ENCODE measurements at places on chromosomes 3 and 15.

- no peak for DNase-seq
Observed at GRCh38 chr3:58654466-58654865, 12.1 kb downstream of the FAM3D start.

DNA sequence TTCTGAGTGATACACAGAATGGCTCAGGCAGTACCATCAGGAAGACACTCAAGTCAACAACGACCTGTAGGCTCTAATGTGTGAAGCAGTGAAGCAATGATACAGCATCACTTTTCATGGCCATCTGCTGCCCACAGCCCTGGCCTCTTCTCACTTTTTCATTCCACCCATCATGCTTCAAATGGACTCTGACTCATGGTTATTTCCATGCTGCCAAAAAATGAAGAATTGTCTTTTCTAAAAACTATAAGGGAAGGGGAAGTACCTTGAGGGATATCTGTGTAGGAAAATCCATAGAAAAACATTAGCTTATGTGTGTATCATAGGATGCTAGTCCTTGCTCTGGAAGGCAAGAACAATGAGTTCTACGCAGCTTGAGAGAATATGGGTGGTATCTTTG lies 11.5 kb downstream of the HGD start:
- no peak for DNase-seq

DNA sequence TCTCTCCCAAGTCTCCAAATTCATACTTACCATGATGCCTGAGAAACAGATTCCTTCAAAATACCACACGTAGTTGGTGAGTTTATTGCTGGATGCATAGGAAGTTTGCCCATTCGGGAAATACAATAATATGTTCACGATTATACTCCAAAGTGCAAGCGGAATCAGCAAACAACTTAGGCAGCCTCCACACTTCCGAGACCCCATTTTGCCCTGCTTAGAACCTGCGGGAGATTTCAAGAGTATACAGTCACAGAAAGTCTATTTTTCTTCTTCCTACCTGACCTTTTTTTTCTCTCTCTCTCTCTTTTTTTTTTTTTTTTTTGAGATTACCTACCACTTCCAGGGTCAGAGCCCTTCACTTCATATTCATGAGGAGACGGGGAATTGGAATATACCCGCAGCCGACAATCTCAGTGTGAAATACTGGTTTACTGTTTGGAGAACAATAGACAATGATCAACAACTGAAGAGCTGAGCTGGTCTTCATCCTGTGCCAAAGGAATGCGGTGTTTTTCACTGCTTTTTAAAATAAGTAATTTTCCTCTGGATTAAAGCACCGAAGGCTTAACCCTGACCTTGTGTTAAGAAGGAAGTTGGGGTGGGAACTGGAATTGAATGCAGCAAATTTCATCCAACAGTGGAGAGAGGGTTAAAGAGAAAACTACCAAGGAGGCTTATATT lies at the start of gene TM4SF18:
TSS of gene TM4SF18 (minus strand) at position 461 of the 684 bp plus-strand sequence. CDS start at position 207, 254 bp downstream.
- DNase-seq = no peak

GRCh38 chr3:23590424-23591273 lies 215.1 kb upstream of the UBE2E1 start:
- DNase-seq = no peak

DNA sequence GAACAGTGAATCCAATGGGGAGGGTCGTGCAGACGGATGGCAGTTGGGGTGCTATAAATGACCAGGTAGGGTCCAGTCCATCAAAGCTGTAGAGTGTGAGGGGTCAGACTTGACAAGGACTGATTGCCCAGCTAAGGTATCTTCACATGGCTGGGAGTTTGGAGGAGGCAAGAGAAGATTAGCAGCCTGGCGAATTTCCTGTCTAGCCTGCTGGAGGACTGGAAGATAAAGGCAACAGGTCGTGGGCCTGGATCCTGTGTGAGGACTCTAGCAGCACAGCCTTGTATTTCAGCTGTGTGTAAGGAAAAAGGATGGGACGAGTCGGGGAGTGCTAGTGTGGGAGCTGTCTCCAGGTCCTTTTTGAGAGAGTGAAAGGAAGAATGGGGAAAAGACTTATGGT lies 17.6 kb downstream of the CCR5AS start:
- DNase-seq = no peak

- no peak for DNase-seq
Observed at GRCh38 chr3:78293284-78293683, 1253.4 kb downstream of the ROBO2 start.

DNA sequence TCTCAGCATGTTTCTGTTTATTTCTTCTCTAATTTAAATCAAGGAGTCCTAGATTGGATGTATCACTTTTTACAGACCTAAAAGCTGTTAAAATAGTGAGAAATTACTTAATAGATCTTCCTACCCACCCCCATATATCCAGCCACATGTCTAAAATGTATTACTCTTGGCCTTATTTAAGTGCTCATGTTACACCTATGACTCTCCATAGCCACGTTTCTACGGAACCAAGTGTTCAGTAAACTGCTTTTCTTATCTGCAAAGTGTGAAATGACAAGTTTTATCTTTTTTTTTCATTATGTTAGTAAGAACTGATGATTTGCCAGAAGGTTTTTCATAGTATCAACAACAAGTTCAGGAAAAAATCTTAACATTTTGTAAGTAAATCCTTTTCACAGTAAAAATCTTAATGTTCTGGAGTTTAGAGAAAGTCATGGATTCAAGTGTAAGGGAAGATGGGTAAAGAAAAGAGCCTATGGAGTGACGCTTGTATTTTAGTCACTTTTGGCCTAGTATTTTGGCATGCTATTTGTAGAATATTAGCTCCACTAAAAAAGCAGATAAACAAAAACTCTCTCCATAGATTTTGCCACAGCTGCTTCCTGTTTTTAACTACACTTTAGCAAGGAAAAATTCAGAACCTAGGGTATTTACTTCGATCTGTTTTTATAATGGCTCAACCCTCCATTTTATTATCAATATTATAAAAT lies 41.2 kb upstream of the IGSF10 start:
- no peak for DNase-seq

DNA sequence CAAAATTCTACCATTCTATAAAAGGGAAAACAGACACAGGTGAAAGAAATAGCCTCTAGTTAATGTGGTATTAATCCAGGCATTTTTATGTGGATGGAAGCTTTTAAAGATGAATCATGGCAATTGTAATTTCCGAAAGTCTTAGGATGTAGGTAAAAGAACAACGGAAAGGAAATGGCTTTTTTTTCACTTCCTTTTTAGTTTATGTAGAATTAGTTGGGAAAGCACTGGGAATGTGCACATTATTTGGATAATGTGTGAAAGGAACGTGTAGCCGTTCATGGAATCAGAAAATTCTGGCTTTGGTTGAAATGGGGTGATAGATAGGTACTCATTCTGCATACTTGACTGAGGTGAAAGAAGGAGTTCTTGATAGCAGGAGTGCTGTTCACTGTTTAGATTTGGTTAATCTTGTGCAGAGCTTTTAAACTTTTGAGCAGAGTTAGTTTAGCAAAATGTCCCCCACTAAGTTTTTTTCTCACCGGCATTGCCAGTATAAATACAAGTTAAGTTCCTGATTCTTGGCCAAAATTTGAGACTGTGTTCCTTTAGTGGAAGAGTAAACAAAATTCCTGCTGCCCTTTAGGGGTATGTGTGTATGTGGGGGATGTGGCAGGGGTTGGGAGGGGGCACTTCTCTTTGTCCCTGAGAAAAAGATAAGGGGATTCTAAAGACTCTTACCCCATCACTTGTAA lies 20.2 kb upstream of the UTS2B start:
- DNase-seq = no peak

GRCh38 chr3:127531821-127532220 lies 58.7 kb downstream of the TPRA1 start:
- no peak for DNase-seq

- no peak for DNase-seq
Observed at GRCh38 chr3:126344380-126345041, 12.7 kb downstream of the KLF15 start.

DNA sequence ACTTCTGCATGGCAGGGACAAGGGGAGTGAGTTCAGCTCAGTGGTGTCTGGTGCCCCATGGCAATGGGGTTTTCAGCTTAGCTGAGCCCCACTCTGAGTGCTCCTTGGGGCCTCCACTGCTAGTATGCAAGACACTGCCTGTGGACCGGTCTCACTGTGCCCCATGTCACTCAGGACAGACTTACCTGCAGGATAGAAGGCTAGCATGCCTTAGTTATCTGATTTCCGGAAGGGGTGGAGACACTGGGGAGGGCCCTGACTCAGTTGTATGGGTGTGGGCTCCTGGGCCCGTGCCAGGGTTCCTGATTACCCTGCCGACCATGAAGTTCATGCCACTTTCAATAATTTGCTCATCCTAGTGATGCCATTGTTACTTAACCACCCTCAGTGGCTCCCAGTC lies 4.3 kb upstream of the SLC6A20 start:
- DNase-seq = no peak

GRCh38 chr3:31009881-31010280 lies 115.4 kb upstream of the GADL1 start:
- DNase-seq = no peak

- no peak for DNase-seq
Observed at GRCh38 chr3:30811151-30811795, 83.2 kb downstream of the GADL1 start.

DNA sequence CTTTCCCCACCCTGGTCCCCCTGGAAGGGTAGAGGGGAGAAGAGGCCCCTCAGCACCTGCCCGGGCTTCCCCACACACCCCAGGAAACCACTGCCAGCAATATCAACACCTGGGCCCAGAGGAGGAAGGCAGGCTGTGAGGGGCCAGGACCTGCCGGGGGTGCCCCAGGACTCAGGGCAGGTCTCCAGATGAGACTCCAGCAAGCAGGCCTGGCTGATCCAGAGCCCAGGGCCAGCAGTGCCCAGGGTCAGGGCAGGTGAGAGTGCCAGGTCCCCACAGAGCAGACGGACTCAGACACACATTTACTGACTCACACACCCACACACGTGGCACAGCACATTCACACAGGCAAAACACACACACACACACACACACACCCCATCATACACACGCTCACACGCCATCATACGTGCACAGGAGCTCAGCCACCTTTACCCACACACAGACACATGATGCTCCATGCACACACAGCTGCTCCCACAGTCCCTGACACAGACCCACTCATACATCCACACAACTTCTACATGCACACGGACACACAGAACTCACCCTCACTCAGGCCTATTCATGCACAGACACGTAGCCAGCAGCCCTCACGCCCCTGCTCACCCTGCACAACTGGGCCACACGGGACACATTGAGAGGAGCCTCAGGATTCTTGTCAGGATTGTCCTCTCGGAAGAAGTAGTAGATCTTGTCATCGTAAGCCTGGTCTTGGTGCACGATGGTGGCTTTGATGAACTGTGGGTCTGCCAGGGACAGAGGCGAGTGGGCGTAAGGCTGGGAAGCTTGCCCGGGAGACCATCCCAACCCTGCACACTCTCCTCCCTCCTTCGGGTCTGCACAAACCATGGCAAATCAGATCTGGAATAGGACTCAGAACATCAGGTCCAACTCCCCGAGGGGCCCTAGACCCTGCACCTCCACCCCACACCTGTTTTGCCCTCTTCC lies 17.5 kb downstream of the SEMA7A start:
- DNase-seq = no peak
